Esophagus squamous epithelium (tissue), 5 donors: ENCODE measurements at places on chromosomes 4 and X. TPM values are rescaled to one million over a fixed set of nuclear protein-coding genes. Genes with fewer than 3 reads are reported as not detected.

CXCL10 gene
- total RNA-seq, result 8.9 TPM

NAP1L3 gene
- 0.13 TPM for total RNA-seq

TAPT1 gene
- 20.0 TPM for total RNA-seq

ZNF718 gene
- 5.4 TPM for total RNA-seq

FGF16 gene
- total RNA-seq, result not detected

GAGE12J gene
- not detected for total RNA-seq

EMCN gene
- total RNA-seq, result 0.64 TPM

FRG2 gene
- total RNA-seq, result not detected

ZNF518B gene
- 21.0 TPM for total RNA-seq

NPNT gene
- total RNA-seq, result 16.0 TPM

TACR3 gene
- not detected for total RNA-seq

MSX1 gene
- total RNA-seq, result not detected

DNA sequence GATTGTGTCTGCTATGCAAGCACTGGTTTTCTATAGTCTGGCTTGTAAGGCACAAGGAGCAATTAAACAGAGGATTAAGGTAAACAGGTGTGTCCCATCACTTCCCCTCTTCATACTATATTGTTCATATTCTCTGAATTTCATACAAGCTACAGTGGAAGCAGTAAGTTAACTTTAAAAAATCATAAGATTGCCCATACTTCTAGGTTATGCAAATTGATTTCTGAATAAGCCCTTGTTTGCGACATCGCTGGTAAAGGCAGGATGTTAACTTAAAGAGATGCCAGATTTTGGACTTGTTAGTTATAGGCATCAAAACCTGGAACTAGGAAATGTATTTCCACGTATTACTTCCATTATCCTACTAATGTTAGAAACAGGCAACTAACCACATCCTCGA, 1.0 kb upstream of the TMEM131L start:
- DNase-seq, result no peak
- H3K27ac ChIP-seq, result peak overlapping the region; percentile 92
- H3K4me3 ChIP-seq, result peak overlapping the region; percentile 96
- no peaks in the 10 kb centered on the region for H3K27me3 ChIP-seq
- H3K4me1 ChIP-seq, result peaks cover 25% of the 10 kb centered on the region

- no peaks in the 10 kb centered on the region for H3K4me1 ChIP-seq
- no peak overlapping the region for H3K27ac ChIP-seq
- no peak overlapping the region for H3K4me3 ChIP-seq
- DNase-seq, result no peak
- no peaks in the 10 kb centered on the region for H3K27me3 ChIP-seq
- H3K36me3 ChIP-seq, result no peaks in the 10 kb centered on the region
These were observed 164.4 kb downstream of the RBMX2 start for GRCh38 chrX:130566028-130566683.

- no peaks in the 10 kb centered on the region for H3K36me3 ChIP-seq
- no peaks in the 10 kb centered on the region for H3K4me1 ChIP-seq
- no peak overlapping the region for H3K4me3 ChIP-seq
- no peaks in the 10 kb centered on the region for H3K27me3 ChIP-seq
- H3K27ac ChIP-seq, result peak overlapping the region; percentile 29
- DNase-seq, result no peak
These were observed 39.3 kb upstream of the LPAR4 start for GRCh38 chrX:78708262-78708661.

- H3K27me3 ChIP-seq, result peaks cover 4% of the 10 kb centered on the region
- H3K4me1 ChIP-seq, result peaks cover 46% of the 10 kb centered on the region
- no peaks in the 10 kb centered on the region for H3K36me3 ChIP-seq
- peak overlapping the region; percentile 84 for H3K27ac ChIP-seq
- H3K4me3 ChIP-seq, result peak overlapping the region; percentile 57
- no peak for DNase-seq
These were observed 111.0 kb downstream of the DHX15 start for GRCh38 chr4:24473309-24473721.

DNA sequence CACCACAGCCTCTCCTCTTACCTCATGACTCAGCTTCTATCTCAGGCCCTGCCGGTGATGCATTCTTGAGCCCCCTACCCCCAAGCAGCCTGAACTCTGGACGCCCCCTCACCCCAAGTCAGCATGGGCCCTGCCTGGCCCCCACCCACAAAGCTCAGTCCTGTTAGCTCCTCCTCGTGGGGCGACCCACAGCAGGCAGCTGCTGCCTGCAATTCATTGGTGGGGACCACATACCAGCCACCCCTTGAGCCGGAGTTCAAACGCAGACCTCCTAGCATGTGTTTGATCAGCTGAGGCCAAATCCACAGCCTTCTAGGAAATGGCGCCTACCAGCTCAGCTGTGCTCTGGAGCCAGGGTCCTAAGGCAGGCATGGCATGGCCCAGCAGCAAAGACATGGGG, 111.8 kb downstream of the EFNB1 start:
- no peaks in the 10 kb centered on the region for H3K36me3 ChIP-seq
- no peak overlapping the region for H3K27ac ChIP-seq
- no peaks in the 10 kb centered on the region for H3K27me3 ChIP-seq
- DNase-seq, result no peak

- no peak overlapping the region for H3K27ac ChIP-seq
- H3K4me3 ChIP-seq, result no peak overlapping the region
- H3K27me3 ChIP-seq, result peaks cover 4% of the 10 kb centered on the region
- no peak for DNase-seq
These were observed 91.2 kb downstream of the SOWAHB start for GRCh38 chr4:76806757-76807156.

DNA sequence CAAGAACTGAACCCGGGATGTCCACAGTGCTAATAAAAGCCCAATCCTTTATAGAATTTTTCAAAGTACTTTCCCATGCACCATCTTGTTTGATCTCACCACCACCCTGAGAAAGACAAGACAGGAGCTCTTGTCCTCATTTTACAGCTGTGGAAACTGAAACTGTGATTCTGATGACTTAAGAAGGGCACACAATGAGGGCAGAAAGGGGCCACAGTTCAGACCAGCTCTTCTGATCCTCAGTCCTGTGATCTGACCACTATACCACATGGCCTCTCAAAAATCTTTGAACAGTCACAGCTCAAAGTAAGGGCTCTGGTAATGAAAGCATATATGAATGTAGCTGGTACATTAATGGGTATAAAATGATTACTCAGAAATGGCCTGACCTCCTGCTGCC, 127.3 kb upstream of the CPEB2 start:
- H3K36me3 ChIP-seq, result no peaks in the 10 kb centered on the region
- DNase-seq, result no peak
- no peak overlapping the region for H3K4me3 ChIP-seq
- no peak overlapping the region for H3K27ac ChIP-seq
- H3K27me3 ChIP-seq, result peaks cover 5% of the 10 kb centered on the region

- no peaks in the 10 kb centered on the region for H3K36me3 ChIP-seq
- DNase-seq, result no peak
- H3K4me1 ChIP-seq, result peaks cover 6% of the 10 kb centered on the region
- no peak overlapping the region for H3K4me3 ChIP-seq
- no peaks in the 10 kb centered on the region for H3K27me3 ChIP-seq
These were observed 28.9 kb downstream of the CPEB2 start for GRCh38 chr4:15031197-15031596.

DNA sequence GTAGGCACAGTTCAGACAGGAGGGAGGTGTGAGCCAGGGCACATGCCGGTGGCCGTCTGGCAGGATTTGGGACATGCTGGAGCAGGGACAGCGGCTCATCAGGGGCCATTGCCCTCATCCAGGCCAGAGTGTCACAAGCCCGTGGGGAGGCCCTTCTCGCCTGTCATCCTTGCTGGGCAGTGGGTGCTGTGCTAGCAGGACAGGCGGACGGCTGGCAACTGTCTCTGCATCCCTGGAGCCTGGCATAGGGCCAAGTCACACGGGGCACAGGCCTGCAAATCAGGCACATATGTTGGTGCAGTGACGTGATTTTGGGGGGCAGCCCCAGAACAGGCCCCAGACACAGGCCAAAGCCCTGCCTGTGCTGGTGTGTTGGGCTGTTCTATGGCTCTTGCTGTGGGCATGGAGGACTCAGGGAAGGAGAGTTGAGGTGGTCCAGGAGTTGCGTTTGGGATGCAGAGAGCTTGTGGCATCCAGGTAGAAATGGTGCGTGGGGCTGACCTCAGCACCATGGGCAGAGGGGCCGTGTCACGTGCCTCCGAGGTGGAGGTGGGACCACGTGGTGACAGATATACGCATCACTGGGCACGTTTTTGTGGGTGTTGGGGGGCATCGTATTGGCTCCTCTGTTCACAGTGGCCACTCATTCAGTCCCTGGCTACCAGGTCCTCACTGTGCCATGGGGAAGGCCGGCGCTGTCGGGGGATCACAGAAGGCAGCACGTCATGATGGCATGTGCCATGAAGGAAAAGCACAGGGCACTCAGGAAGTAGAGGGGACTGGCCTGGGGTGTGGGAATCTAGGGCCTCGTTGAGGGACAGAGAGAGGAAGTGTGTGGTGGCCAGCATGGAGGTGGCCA, 14.6 kb upstream of the MSANTD1 start:
- H3K4me3 ChIP-seq, result no peak overlapping the region
- H3K27ac ChIP-seq, result no peak overlapping the region
- no peaks in the 10 kb centered on the region for H3K4me1 ChIP-seq
- no peaks in the 10 kb centered on the region for H3K27me3 ChIP-seq
- H3K36me3 ChIP-seq, result peaks cover 38% of the 10 kb centered on the region

DNA sequence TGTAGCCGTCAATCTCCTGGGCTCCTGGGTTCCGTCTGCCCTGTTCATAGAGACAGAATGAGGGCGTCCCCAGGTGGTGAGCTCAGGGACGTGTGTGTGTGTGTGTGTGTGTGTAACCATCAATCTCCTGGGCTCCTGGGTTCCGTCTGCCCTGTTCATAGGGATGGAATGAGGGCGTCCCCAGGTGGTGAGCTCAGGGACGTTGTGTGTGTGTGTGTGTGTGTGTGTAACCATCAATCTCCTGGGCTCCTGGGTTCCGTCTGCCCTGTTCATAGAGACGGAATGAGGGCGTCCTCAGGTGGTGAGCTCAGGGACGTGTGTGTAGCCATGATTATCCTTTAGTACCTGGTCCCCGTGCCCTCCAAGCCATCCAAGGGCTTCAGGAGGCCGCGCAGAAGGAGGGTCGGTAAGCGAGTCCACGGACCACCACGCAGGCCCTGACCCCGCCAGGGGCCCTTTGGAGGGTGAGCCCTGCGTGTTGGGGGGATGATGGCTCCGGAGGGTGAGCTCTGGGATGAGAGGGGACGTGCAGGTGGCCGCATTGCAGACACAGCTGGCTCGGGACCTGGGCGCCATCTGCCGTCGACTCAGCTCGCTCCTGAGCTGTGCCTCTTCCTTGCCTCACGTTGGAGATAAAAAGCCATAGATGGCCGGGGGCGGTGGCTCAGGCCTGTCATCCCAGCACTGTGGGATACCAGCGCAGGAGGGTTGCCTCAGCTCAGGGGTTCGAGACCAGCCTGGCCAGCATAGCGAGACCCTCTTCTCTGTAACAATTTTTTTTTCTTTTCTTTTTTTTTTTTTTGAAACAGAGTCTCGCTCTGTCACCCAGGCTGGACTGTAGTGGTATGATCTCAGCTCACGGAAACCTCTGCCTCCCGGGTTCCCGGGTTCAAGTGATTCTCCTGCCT, 5.4 kb upstream of the GTPBP6 start:
- H3K36me3 ChIP-seq, result no peaks in the 10 kb centered on the region
- H3K4me3 ChIP-seq, result no peak overlapping the region
- H3K27ac ChIP-seq, result no peak overlapping the region
- DNase-seq, result no peak

- H3K27me3 ChIP-seq, result no peaks in the 10 kb centered on the region
- H3K27ac ChIP-seq, result no peak overlapping the region
- no peak for DNase-seq
- no peaks in the 10 kb centered on the region for H3K4me1 ChIP-seq
These were observed 1927.1 kb upstream of the PCDH7 start for GRCh38 chr4:28792917-28793597.

DNA sequence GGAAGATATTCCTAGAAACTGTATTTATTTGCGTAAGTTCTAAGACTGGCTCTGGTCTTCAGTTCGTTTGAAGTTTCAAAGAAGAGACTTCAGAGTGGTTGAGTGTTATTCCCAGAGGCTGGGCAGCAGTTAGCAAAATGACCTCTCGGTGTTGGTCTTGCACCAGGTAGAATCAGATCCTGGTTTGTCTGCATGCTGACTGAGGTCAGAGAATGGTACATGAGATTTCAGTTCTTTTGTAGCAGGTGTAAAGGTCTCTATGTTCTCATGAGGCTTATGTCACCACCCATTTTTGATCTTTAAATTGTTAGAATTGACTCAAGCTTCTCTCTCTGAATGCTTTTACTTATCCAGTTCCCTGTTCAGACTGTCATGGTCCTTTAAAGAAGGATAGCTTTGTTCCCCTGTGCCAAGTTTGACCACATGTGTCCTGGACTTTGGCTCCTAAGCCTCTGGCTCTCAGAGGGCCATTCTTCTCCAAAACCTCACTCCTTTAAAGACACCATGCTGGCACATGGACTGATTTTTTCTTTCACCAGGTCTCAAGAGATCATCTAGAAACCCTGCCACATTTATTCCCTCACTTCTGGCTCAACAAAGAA, 355.8 kb upstream of the BOD1L1 start:
- no peaks in the 10 kb centered on the region for H3K36me3 ChIP-seq
- H3K27ac ChIP-seq, result no peak overlapping the region
- DNase-seq, result no peak
- no peak overlapping the region for H3K4me3 ChIP-seq

GRCh38 chrX:83916525-83916924, 55.6 kb downstream of the CYLC1 start:
- DNase-seq, result no peak
- H3K36me3 ChIP-seq, result no peaks in the 10 kb centered on the region
- H3K4me3 ChIP-seq, result no peak overlapping the region
- H3K27me3 ChIP-seq, result no peaks in the 10 kb centered on the region
- no peaks in the 10 kb centered on the region for H3K4me1 ChIP-seq
- no peak overlapping the region for H3K27ac ChIP-seq

DNA sequence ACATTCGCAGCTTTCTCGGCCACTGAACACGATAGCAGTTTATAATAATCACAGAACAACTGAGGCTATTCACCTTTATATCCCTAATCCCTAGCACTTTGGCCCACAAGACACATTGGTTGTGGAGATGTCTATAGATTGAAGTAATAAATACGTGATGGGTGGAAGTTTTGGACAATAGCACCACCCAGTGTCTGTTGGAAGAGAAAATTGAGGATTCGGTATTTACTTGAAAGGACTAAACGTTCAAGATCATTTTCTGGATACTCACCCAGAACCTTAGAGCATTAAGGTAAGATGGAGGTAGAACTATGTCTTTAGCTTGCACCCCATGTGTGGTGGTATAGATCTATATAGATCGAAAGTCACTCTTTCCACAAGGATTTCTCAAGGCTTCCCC, 787 bp upstream of the TMSB15A start:
- no peak overlapping the region for H3K27ac ChIP-seq
- no peak for DNase-seq
- no peaks in the 10 kb centered on the region for H3K27me3 ChIP-seq
- no peaks in the 10 kb centered on the region for H3K36me3 ChIP-seq
- peaks cover 4% of the 10 kb centered on the region for H3K4me1 ChIP-seq

DNA sequence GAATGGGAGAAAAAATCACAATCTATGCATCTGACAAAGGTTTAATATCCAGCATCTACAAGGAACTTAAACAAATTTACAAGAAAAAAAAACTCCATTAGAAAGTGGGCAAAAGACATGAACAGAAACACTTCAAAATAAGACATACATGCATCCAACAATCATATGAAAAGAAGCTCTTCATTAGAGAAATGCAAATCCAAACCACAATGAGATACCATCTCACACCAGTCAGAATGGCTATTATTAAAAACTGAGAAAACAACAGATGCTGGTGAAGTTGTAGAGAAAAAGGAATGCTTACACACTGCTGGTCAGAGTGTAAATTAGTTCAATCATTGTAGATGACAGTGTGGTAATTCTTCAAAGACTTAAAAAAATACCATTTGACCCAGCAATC, 306.0 kb upstream of the TBX22 start:
- no peak for DNase-seq
- no peaks in the 10 kb centered on the region for H3K27me3 ChIP-seq
- no peaks in the 10 kb centered on the region for H3K36me3 ChIP-seq
- H3K4me3 ChIP-seq, result no peak overlapping the region
- H3K4me1 ChIP-seq, result no peaks in the 10 kb centered on the region

- no peaks in the 10 kb centered on the region for H3K36me3 ChIP-seq
- no peak overlapping the region for H3K27ac ChIP-seq
These were observed 75.2 kb upstream of the NUDT6 start for GRCh38 chr4:122997463-122998101.
